ENCODE measurements at places on chromosomes 2 and 18.

GRCh38 chr2:186835628-186836027 is 13.3 kb downstream of the ZSWIM2 start:
- DNase-seq = no peak

- no peak for DNase-seq
These were observed 79.9 kb upstream of the ITGB6 start for GRCh38 chr2:160279813-160280465.

GRCh38 chr18:27564066-27564465 is 379.0 kb upstream of the CHST9 start:
- no peak for DNase-seq

GRCh38 chr2:136075476-136075875 is 42.5 kb downstream of the CXCR4 start:
- DNase-seq = no peak

- peak; percentile 33 for DNase-seq
These were observed 53.9 kb upstream of the CYTIP start for GRCh38 chr2:157497638-157498314.

- no peak for DNase-seq
These were observed 26.0 kb upstream of the C1QL2 start for GRCh38 chr2:119184512-119184911.

DNA sequence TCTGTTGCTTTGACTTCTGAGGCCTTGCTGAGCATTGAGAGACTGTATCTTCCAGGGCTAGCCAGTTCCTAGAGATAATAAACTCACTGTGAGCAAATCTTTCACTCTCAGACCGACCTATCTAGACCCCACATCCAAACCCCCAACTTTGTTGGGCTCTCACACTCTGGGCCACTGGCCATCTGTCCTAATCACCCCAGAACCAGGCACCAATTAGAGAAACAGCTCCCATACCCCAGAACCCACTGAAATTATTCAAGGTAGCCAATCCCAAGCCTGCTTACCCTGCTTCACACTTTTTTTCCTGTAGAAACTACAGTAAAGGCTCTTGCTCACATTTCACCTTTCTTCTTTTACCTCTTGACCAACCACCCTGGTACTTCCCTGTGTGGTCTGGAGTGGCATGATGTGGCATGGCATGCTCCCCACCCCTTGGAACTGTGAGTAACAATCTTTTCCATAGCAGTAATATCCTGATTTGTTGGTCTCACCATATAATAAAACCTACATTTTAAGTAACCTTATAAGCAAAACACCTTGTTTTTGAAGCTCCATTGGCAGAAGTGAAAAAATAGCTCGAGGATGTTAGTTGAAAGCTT is 55.2 kb downstream of the ANKRD12 start:
- DNase-seq = no peak

DNA sequence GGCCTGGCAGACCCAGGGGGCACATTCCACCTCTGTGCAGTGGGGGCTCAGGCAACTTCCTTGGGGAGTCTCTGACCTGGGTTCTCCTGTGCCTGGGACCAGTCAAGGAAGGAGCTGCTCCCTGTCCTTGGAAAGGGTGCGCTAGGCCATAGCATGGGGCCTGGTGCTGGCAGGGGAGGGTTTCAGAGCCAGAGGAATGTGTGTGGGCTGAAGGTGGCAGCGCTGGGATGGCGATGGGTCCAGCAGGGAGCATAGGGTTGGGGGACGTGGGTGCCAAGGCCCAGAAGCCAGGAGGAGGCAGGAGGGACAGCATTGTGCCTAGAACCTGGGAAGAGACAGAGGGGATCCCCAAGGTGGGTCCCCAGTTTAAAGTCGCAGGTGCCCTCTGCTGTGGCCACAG is 66.3 kb upstream of the TUBA3E start:
- no peak for DNase-seq

DNA sequence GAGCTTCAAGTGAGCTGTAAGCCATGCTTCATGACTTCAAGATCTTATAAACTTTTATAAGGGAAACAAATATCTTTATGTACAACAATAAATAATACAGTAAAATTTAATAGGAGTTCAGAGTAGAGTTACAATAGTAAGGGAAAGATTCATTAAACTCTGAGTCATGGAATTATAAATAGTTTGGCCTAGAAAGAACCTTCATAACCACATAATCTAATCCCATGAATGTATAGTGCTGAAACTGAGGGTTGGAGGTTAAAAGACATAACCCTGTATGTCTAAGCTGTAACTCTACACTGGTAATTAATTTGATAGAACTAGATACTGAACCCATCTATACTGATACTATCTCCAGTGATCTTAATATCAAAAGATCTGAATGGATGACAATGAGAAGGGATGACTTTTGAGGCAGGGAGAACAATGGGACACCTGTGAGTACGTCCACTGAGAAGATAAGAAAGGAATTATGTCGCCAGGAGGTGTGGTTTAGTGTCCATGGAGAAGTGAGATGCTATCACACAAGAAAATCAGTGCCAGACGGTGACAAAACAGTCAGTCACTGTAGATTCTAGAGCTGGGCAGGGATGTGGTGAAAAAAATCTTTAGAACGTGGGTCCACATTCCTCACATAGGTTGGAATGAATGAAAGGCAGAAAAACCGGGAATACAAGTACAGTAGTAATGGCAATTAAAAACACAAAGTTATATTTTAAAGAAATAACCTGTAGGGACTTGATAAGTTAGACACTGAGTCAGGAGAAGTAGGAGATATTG is 1.1 kb downstream of the IL1F10 start:
- no peak for DNase-seq

DNA sequence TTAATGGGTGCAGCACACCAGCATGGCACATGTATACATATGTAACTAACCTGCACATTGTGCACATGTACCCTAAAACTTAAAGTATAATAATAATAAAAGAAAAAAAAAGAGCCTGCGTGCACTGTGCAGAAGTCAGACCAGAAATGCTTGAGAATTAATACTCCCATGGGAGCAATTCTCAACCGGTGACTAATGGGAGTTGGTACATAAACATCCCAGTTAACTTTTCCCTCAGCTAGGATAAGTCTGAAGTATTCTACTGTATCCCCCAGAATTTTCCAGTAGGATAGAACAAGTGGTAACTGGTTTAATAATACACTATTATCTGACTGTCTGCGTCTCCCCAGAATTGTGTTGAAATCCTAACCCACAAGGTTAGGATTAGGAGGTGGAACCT is 113.6 kb upstream of the COL5A2 start:
- no peak for DNase-seq

GRCh38 chr18:70046796-70047195 is 99.1 kb upstream of the CD226 start:
- no peak for DNase-seq

GRCh38 chr18:49970319-49970718 is 157.0 kb upstream of the ACAA2 start:
- DNase-seq = no peak

GRCh38 chr2:31327505-31327904 is 87.0 kb downstream of the XDH start:
- DNase-seq = no peak

GRCh38 chr2:231877533-231878456 is 48.4 kb downstream of the NPPC start:
- DNase-seq = no peak

GRCh38 chr2:69238449-69239031 is 148.5 kb downstream of the GFPT1 start:
- no peak for DNase-seq

DNA sequence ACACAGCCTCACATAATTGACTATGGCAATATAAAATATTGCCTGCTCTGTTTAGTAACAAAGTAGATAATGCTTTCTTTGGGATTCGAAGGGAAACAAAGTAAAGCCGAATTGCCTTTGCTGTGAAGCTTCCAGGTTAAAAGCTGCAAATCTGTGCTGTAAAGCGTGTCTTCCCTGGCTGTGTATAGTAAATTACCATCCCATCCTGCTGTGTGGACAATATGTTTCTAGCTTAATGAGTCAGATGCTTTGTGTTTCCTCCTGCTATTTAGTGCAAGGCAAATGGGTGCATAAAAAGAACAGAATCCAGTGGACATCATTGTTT is 265.1 kb downstream of the SOCS6 start:
- peak; percentile 9 for DNase-seq

GRCh38 chr18:31101183-31102024 is 817 bp downstream of the DSC2 start:
- DNase-seq = peak; percentile 54

DNA sequence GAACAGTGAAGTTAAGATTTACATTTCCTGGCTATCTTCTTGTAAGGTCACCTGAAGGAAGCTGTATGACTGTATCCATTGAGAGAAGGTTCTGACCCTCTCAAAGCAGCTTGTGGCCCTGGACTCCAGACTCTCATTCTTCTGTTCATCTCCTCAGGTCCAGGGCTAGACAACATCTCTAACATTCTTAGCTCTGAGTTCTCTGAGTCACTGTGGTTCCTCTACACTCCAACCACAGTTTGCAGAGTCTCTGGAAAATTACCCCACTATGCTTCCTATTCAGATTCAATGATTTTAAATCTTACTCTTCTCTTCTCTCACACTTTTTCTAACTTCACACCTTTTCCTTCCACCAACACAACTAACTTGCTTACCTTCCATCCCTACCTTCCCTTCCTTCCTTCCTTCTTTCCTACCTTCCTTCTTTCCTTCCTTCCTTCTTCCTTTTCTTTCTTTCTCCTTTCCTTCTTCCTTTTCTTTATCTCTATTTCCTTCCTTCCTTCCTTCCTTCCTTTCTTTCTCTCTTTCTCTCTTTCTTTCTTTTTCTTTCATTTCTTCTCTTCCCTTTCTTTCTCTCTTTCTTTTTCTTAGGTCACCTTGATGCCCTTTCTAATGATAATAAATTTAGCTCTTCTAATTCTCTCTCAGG is 824.3 kb upstream of the ZEB2 start:
- DNase-seq = no peak

DNA sequence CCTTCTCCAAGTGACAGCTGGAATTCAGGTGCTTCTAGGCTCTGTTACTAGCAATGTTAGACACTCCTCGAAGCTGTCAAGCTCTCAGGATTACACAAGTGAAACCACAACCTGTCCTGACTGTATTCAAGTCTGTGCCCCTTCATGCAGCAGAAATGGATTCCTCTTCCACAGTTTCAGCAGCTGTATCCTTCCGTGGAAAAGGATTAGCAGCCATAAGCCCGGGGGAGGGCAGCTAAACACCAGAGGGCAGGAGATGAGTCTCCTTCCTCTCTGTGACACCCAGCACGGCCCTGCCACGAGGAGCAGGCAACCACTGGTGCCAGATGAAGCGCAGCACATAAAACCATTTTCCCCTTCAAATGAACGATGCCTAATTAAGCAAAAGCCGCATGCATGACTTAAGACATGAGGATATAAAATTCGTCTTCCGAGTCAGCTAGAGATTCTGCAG is 1.2 kb downstream of the ST3GAL5 start:
- peak; percentile 36 for DNase-seq

GRCh38 chr2:191991442-191991841 is 144.6 kb upstream of the CAVIN2 start:
- no peak for DNase-seq

- DNase-seq = no peak
These were observed 269.8 kb upstream of the MMADHC start for GRCh38 chr2:149857344-149857743.

DNA sequence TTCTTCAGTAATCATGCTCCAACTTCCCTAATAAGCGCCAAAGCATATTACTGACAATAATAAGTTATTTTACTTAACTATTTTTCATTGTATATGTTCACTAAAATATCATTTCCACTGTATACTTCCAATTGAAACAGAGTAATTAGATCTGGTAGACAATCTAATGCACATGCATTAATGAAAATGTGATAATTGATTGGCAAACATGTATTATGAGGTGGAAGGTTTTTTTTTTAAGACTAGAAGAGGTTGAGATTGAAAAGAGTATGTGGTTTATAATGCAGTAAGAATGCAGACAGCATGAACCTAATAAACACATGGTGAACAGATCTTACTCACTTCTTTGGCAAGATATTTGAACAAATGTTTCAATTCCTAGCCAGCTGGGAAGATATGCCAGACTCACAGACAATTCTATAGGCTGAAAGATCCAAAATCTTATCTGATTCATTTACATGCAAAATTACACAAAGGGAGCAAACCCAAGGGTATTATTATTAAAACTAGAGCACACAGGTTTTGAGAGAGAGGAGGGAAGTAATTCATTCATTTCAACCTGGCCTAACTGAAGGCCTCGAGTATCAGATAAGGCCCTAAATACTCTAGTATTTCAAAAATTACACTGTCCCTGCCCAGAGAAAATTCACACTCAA is 2.8 kb downstream of the NCKAP1 start:
- DNase-seq = no peak

- DNase-seq = no peak
These were observed 13.5 kb upstream of the HS6ST1 start for GRCh38 chr2:128332091-128332634.

DNA sequence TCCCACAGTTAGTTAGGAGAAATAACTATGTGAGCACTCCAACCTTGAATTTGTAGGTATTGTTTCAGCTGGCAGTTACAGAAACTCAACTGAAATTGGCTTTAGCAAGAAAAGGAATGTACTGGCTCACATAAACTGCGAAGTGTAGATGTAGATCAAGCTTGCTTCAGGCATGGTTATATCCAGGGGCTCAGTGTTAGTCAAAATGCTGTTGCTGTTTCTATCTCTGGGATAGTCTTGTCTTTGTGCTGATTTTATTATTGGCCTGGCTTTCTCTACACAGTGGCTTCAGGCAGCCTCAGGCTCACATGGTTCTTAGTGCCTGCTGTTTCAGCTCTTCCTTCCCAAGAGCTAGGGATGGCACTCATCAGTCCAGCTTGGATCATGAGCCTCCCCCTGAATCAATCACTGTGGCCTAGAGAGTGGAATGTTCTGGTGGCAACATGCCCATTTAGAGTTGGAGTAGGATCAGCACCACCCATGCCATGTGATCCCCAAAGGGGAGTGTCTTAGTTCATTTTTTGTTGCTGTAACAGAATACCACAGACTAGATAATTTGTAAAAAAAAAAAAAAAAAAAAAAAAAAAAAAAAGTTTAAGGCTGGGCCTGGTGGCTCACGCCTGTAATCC is 69.1 kb upstream of the FOXI3 start:
- DNase-seq = no peak

DNA sequence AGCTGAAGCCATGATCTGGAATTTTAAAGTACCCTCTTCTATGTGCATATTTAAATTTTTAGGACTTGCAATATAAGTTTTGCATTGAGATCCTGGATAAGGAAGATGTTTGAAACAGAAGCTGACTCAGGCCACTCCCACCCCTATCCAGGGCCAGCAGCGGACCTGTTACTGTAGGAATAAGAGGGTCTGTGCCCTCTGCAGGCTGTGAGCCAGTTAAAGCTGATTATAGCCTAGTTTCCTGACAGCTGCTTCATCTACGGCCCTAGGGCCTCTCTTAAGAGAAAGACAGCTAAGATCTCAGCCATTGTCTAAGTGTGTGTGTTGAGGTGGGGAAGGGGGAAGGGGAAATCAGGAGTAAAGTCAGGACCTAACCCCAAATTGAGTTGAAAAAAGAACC is 234.0 kb downstream of the HAUS1 start:
- no peak for DNase-seq

DNA sequence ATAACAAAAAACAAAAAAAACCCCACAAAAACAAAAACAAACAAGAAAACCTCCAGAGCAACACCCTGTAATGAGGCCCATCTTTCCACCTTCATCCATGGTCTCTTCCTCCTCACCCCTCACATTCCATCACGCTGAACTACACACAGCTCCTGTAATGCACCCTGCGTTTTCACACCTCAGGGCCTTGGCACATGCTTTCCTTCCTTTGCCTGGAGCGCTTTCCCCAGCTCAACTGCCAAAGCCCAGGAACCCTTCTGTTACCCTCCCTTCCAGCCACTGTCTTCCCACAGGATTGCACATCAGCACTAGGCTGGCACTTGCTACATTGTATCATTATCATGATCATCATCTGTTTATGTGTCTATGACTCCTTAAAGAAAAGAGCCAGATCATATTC is 29.4 kb downstream of the TMEM247 start:
- no peak for DNase-seq
